ENCODE measurements at places on chromosomes 2 and 18.

DNA sequence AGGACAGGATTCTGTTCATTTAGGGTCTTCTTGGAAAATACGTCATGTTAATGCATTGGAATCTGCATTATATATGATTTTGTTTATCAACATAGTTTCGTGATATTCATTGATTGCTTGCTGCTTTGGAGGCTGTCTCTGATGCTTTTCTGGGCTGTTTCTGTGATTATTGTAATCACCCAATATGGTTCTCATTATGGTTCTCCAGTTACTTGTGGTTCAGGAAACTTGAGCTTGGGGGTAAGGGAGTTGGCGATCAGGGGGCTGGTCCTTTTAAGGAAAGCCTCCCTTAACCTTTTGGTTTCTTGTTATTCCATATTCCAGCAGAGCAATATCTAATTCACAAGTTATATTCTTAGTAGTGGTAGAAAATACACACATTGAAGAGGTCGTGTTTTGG lies 17.4 kb upstream of the STON1 start:
- DNase-seq, result no peak

DNA sequence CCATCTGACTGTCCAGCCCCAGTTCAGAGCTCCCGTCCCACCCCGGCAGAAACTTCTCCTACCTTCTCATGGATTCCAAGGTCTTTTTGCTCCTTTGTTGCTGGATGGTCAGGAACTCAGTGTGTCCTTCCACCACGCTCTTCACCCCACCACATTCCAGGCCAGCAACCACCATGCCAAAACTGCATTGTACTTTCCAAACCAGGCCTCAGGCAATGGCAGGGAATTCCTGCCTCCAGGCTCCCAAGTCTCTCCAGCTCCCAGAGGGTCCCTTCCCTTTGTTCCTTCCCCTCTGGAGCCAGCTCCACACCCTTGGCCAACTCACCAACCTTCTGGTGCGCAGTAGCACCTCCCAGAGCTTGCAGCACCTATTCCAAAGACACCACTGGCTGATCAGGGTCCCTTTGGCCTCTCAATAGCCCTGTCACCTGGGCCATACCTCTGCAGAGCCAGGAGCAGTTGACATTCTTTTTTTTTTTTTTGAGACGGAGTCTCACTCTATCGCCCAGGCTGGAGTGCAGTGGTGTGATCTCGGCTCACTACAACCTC lies 8.1 kb downstream of the CHMP1B start:
- DNase-seq, result no peak

GRCh38 chr2:132621131-132621875 lies 48.7 kb downstream of the LYPD1 start:
- DNase-seq, result no peak

DNA sequence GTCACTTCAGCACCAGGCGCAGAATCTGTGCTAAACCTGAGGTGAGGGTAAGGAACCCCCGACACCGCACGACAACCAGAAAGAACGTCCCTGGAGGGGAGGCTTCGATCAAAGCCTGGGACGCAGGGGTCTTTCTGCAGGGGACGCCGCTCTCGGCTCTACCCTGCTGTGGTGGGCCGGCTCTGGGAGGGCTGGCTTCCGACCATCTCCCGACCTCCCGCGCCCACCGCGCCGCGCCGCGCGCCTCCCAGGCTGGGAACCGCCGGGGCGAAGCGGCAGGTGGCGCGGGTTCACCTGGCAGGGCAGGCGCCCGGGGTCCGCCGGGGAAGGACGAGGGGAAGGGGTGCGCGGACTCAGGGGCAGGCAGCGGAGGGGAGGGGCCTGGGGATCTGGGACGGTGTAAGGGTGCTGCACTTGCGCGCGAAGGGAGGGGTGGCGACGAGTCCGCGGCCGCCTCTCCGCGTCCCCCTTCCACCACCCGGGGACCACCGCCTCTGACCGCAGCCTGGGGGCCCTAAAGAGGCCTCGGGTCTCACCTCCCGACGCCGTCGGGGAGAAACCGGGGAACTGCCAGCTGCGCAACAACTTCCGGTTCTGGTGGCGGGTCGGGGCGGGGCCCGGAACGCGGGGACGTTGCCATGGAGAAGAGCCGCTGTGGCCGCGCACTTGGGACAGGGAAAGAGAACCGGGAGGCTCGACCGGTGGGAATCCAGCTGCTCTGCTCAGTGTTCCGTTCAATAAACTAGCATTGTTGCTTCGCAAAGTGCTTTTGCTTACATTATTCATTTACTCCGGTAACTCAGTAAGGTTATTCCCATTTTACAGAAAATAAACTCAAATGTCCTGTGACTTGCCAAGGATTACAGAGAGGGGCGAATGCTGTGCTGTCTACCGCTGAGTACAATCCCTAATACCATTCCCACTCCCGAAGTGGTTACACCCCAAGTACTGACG lies at the start of gene ZNF396:
Gene ZNF396 (minus strand): TSS at position 596 of the 954 bp plus-strand sequence. CDS start 3,045 bp downstream, outside the sequence.
- DNase-seq, result peak; percentile 45

- DNase-seq, result no peak
Measured at GRCh38 chr2:71045865-71046548, 22.4 kb upstream of the NAGK start.

GRCh38 chr2:14123436-14124103 lies 508.9 kb upstream of the LRATD1 start:
- DNase-seq, result no peak

Measured in stimulated activated CD4-positive, alpha-beta T cell treated with anti-CD3 and anti-CD28 coated beads, TNF-alpha, amount 100 ng/mL, for 48 hours (primary cell).